ENCODE measurements at places on chromosomes 1 and 21.

DNA sequence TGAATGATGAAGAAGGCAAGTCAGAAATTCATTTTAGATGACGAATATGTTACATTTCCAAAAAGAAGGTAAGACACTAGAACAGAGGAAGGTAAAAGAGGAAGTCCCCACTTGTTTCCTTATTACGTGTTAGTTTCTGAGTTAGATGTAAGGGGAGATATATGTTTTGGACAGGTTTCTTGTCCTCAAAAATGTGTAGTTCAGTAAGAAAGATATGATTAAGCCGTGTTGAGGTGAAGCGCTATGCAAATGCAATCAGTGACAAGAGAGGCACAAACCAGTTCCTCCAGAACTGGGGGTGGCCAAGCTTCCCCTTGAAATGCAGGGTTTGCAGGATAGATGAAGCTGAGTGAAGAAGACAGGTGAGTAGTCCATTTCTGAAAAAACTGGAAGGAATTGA, 293.3 kb upstream of the RUNX1 start:
- DNase-seq: no peak

- peak; percentile 12 for DNase-seq
These were observed 133.7 kb upstream of the COL6A1 start for GRCh38 chr21:45847870-45848269.

DNA sequence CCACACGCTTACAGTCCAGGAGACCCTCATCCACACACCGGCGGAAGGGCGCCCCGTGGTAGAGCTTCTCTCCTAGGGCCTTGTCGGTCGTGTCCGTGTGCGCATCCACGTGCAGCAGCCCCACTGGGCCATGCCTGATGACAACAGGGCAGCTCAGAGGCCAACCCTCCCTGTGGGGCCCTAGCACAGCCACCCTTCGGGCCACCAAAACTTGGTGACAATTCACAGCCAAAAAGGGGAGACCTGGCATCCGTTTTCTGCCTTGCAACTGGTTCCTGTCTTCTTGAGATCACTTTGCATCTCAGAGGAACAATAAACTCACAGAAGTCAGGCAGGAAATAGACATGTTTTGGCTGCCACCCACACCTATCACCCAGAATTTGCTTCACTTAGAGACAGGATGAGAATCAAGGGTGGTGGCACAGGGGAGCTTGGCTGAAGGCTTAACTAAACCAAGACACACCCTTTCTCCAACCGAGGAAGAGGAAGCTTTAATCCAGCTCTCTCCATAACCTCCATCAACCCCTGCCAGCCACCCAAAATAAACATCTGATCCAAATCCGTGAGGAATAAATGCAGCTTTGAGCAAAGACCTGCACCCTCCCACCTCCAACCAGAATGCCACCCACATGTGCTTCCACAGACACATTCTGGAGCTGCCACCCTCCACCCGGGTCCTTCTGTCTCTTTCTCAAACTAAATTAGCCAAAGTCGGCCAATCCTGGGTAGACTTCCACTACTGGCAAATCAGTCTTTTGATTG, 5.7 kb downstream of the AGMAT start:
- DNase-seq: no peak

DNA sequence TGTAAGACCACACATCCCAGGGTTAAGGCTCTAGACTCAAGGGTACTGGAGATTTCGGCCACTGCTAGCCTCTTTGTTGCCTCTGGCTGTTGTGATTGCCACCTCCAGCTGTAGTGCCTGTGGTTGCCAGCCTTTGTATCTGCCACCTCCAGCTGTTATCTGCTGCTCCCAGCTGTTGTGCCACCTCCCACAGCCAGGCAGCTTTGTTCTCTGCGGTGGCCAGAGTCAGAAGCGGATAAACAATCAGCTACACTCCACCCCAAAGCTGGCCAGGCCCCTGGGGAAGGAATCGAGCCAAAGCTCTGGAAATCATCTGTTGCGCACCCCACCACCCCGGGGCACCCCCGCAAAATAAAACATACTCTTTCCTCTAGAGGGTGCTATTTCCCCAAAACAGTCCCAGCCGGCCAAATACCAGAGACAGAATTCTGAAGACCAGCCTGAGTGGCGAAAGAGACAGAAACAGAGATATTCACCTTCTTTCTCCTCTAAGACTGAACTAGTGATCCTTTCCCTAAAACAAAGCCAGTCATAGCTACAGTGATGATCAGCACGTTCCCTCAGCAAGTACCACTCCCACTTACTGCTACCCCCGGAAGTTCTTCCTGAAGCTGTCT, 14.8 kb upstream of the PIGM start:
- no peak for DNase-seq

- no peak for DNase-seq
These were observed 23.5 kb downstream of the SOD1 start for GRCh38 chr21:31683029-31683428.

DNA sequence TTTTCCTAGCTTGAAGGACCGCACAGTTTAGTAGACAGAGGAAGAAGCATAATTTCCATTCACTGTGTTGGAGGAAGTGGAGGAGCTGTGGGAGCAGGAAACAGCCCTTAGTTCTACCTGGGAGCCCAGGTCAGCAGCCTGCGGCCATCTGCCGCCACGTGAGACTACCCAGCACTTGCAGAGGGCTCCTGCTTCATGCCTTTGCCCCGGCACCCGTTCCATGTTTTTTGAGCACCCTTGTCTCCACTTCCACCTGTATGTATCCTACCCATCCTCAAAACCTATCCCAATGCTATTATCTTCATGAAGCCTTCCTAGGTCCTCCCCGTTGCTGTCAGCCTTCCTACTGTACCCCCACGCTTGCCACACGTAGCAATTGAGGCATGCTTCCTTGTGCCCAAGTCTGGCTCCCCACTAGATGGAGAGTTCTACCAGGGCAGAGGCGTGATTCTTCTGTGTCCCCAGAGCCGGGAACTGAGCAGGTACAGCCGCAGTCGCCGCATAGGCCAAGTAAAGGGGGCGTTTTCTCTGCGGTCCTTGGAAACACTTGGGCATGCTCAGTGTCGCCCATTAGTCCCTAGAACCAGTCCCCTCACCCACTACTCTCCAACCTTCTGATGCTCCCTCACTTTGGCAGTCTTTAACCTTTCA, 1.9 kb downstream of the SLC6A9 start:
- DNase-seq: no peak

GRCh38 chr1:171965777-171966176, 124.5 kb downstream of the DNM3 start:
- DNase-seq: no peak

- DNase-seq: no peak
These were observed 21.9 kb upstream of the FCGR2A start for GRCh38 chr1:161483361-161483760.

GRCh38 chr1:62436039-62436465, 797 bp upstream of the USP1 start:
- DNase-seq: peak; percentile 97

Measured in left lobe of liver (tissue), 2 donors.